ENCODE measurements at places on chromosomes 3 and 15.
A peak's percentile ranks its signal among the peaks of the same experiment; 100 is the strongest.

DNA sequence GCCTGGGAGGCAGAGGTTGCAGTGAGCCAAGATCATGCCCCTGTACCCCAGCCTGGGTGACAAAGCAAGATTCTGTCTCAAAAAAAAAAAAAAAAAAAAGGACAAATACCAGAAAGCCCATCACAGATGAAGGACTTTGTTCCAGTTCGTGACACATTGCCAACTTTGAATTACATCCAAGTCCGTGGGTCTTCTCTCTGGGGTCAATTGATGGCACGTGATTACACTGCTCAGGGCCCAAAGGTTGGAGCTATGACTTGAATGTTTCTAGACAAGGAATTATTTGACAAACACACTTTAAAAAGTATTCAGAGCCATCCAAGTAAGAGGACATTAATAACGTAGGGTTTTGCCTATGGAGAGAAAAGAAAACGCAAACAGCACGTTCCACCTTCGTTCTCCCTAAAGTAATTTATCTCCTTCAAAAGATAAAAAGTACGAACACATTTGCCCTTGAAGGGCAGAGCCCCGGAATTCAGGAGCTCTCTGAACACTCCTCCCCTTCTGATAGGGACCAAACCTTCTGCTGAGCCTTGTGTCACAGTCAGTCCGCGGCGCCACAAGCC lies 31.3 kb upstream of the ST3GAL6 start:
- no peak for DNase-seq

DNA sequence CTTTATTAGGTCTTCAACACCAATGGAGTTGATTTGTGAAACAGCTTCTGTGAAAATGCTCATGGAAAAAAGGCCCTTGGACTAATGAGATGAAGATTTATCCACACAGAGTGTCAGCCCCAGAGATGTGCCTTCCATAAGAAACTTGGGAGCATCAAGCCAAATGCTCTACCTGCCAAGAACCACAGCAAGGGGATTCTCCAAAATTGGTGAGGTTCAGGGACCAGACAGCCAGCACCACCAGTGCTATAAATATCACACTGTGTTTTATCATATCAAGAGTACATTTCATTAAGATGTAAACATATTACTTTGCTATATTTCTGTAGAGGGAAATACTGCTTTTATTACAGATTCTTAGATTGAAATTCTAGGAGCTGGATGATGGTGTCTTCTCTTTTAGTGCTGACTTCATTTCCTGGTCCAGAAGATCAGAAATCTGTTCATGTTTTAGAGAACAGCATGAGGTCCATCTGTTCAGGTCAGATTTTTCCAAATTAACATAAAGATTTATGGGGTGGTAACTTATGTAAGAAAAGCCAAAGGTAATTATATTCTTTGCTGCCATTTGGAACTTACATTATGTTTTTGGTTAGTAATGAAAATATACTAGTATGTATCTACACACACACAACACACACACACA lies 17.7 kb downstream of the SLC35G2 start:
- DNase-seq: no peak

DNA sequence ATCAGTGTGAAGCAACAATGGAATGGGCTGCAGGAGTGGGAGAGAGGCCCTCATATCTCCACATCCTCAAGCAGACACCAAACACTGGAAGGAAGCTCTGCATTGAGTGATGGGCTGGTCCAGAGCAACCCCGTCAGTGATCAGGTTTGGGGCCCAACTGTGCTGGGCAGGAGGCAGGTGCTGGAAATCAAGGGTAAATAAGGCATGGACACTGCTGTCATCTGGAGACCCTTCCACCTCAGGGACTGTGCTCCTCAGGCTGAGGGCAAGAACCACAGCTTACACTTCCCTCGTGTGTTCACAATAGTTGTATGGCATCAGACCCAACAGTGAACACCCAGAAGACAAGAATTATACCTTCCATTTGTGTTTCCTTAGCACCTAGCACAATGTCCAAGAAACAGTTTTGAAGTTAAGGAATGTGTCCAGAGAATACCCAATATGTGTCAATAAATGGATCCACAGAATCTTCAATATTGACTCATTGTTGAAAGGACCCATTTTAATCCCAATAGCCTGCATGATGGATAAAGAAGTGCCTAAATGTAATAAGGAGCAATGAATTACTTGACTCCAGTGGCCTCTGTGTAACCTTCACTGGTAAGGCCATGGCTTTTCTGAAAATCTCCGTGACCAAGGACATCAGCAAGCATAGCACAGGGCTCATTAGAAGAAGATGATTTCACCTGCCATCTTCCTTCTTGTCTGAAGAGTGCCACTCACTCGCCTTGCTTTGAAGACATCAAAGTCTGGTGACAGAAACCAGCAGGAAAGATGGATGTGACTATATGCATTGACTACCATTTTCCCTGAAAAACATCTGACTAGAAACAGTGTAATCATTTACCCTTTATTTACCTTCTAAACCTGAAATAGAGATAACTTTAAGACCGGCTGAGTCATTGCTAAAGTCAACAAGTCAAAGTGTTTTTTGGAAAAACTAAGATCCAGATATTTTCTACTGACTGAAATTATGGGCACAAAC lies 7.0 kb upstream of the AHSG start:
- DNase-seq: no peak

- no peak for DNase-seq
Observed at GRCh38 chr3:115552007-115552406, 71.3 kb upstream of the GAP43 start.

GRCh38 chr3:160981217-160981938 lies 123.8 kb downstream of the B3GALNT1 start:
- no peak for DNase-seq

DNA sequence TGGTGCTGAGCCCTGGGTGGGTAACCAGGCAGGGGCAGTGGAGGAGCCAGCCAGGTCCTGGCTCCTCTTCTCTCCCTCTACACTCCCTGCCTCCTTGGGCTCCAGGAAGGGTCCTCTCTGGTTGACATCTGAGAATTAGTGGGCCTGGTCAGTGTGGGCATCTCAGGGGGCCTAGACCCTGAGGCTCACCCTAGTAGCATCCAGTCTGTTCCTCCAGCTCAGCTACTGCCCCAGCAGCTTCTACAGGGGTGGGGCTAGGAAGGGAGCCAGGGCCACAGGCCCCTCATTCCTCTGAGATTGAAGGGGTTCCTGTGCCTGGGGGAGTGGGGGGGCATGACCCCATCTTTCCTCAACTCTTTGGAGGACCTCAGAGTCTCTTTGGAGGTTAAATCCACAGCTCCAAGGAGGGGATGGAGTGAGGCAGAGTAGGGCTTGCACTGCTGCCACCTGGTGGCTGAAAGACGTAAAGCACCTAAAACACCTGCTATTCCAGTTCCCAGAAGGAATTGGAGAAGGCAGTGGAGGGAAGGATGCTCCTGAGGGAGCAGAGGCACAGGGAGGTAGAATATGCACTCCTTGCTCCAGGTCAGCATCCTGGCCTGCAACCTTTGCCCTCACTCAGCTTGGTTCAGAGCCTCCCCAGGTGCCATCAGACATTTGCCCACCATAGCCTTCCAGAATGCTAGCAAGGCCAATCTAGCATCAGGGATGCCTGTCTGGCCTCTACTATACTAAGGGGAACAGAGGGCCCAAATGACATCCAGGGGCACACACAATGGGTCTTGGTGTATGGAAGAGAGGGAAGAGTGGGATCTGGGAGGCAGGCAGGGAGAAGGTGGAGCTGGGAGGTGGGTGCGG lies 25.1 kb downstream of the C3orf18 start:
- peak; percentile 65 for DNase-seq

GRCh38 chr3:51343918-51344687 lies 41.0 kb upstream of the MANF start:
- DNase-seq: no peak

Measured in cardiac muscle cell (in vitro differentiated cells and primary cell).